ENCODE measurements at places on chromosomes 6 and 20. TPM values are rescaled to one million over a fixed set of nuclear protein-coding genes. Genes with fewer than 3 reads are reported as not detected.

- no peaks in the 10 kb centered on the region for H3K4me1 ChIP-seq
- H3K36me3 ChIP-seq = no peaks in the 10 kb centered on the region
- H3K27me3 ChIP-seq = no peaks in the 10 kb centered on the region
Measured at GRCh38 chr6:22605736-22606135, 36.4 kb downstream of the HDGFL1 start.

DNA sequence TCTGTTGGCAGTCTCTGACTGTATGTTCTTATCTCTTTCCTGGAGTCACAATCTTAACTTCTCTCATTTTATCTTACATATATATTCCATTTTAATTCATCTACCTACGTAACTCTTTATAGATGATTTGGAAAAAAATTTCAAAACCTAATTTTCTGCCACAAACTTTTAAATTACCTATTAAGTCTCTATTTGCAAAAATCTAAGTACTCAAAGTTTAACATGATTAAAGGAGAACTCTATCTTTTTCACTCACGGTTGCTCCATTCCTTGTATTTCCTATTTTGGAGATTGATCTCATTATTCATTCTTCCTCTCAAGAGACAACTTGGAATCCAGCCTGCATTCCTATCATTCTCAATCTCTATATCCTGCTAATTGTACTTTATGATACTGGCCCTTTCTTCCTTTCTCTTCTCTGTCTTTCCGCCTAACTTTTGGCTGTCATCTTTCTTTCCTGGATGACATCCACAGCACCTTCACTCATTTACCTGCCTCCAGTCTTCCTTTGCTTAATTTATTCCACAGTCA is 1071.1 kb upstream of the CITED2 start:
- H3K27ac ChIP-seq = no peak overlapping the region
- no peaks in the 10 kb centered on the region for H3K36me3 ChIP-seq
- H3K4me1 ChIP-seq = no peaks in the 10 kb centered on the region
- DNase-seq = peak; percentile 28
- no peak overlapping the region for H3K4me3 ChIP-seq

Gene MTFR2
- total RNA-seq = 6.0 TPM

DNA sequence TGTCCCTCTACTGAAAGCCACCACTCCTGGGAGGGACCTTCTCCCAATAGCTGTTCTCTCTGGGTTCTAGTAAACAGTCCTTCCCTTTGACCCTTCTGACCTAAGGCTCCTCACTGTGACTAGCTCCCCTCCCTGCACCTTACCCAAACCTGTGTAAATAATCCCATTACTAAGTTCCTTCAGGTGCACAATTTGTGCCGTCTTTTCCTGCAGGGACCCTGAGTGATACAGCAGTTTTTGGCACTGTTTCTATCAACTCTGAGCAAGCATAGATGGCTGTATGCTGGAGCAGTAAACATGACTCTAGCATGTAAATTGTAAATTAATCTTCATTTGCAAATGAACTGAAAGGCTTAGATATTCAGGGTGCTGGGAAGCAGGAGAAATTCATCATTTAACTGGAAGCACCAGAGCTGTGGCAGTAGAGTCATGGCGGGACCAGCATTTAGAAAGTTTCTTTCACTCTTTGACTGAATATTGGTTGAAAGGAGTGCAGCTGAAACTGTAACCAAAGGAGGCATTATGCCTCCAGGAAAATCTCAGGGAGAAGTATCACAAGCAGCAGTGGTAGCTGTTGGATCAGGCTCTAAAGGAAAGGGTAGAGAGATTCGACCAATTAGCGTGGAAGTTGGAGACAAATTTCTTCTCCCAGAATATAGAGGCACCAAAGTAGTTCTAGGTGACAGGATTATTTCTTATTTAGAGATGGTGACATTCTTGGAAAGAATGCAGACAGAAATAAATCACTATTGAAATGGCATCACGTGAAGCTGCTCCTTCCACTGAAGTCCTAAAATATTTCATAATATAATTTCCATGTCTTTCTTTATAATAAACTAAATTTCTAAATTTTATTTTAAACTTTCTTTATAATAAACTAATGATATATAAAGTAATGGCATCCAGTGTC is 117.8 kb downstream of the TCP11 start:
- H3K27me3 ChIP-seq = no peaks in the 10 kb centered on the region
- no peak overlapping the region for H3K4me3 ChIP-seq
- H3K27ac ChIP-seq = no peak overlapping the region

Gene FOXS1
- total RNA-seq = not detected

DNA sequence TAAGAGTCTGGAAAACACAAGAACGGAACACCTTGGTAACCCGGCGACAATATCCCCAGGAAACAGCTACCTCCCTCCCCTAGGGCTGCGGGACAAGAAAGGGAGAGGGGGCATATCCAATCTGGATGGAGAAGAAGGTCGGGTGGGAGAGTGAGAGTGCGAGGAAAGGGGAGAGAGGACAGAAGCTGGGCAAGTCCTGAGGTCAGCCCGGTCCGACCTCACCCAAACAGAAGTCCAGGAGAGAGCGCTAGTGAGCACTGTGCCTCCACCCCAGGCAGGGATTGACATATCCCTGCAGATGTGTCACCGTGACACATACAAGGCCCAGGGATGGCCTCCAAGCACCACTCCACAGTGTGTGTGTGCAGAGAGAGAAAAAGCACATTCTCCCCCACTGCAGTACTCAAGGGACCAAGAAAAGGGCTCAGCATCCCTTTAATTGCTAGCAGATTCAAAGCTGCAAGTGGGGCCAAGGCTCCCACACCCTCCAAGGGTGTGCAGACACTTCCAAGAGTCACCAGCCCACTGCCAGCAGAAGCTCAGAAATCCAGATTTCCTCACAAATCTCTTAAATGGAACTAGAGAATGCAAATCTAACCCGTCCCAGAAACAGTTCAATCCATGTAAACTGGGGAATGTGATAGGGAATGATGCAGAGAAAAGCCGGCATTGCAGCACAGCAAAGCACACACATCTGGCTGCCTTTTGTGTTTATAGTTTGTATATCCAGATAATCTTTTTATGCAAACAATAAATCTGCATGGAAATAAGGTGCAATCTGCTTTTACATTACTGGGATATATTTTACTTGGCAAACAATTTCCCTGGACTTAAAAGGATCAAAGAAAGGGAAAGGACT is 3.1 kb downstream of the PXDC1 start:
- H3K36me3 ChIP-seq = peaks cover 7% of the 10 kb centered on the region
- peaks cover 34% of the 10 kb centered on the region for H3K4me1 ChIP-seq
- peak overlapping the region; percentile 62 for H3K4me3 ChIP-seq
- H3K27me3 ChIP-seq = no peaks in the 10 kb centered on the region
- peak overlapping the region; percentile 92 for H3K27ac ChIP-seq

DNA sequence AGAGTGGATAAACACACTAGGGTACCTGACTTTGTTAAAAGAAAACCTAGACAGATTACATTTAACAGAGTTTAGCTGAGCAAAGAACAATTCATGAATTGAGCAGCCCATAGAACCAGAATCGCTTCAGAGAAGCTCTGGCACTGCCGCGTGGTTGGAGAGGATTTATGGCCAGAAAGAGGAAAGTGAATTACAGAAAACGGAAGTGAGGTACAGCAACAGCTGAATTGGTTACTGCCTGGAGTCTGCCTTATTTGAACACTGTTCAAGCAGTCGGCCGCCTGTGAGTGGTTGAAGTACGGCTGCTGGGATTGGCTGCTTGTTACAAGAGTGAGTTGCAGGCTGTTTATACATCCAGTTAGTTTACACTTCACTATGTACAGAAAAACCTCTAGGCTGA is 253.8 kb upstream of the CDYL start:
- no peak for DNase-seq
- H3K27ac ChIP-seq = no peak overlapping the region
- H3K36me3 ChIP-seq = no peaks in the 10 kb centered on the region

GRCh38 chr6:5511954-5512353 is 250.6 kb downstream of the FARS2 start:
- H3K4me1 ChIP-seq = no peaks in the 10 kb centered on the region
- no peak for DNase-seq
- no peak overlapping the region for H3K27ac ChIP-seq
- peaks cover 9% of the 10 kb centered on the region for H3K36me3 ChIP-seq
- H3K4me3 ChIP-seq = no peak overlapping the region

- H3K27ac ChIP-seq = no peak overlapping the region
- H3K27me3 ChIP-seq = no peaks in the 10 kb centered on the region
- peaks cover 6% of the 10 kb centered on the region for H3K36me3 ChIP-seq
- DNase-seq = no peak
- H3K4me3 ChIP-seq = no peak overlapping the region
- no peaks in the 10 kb centered on the region for H3K4me1 ChIP-seq
Measured at GRCh38 chr6:88670369-88670768, 293.0 kb downstream of the RNGTT start.

Gene CLIC5
- not detected for total RNA-seq

DNA sequence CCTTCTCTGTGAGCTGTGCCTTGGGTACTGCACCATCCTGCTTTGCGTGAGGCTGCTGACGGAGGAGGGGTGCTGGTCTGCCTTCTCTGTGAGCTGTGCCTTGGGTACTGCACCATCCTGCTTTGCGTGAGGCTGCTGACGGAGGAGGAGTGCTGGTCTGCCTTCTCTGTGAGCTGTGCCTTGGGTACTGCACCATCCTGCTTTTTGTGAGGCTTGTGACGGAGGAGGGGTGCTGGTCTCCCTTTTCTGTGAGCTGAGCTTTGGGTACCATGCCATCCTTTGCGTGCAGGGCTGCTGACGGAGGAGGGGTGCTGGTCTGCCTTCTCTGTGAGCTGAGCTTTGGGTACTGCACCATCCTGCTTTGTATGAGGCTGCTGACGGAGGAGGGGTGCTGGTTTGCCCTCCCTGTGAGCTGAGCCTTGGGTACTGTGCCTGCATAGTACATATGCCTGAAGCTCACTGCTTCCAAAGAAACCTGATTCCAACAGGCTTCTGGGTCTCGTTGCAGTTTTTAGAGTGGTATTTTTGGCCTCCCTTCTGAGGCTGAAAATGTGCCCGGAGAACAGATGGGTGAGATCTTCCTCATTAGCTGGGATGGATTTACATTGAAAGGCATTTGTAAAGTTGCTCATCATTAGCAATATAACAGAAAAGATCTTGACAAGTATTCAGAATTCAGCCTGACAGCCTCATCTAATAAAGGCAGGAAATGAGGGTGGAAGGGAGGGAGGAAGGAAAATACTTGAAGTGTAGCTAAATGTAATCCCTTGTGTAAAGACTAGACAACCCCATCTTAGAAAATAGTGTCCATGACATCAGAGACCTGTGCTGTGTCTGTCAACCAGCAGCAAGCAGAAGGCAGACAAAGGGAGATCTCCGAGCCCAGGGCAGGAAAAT is 46.8 kb upstream of the UNC93A start:
- no peaks in the 10 kb centered on the region for H3K4me1 ChIP-seq
- H3K27me3 ChIP-seq = peaks cover 37% of the 10 kb centered on the region
- H3K4me3 ChIP-seq = no peak overlapping the region
- no peak overlapping the region for H3K27ac ChIP-seq
- no peak for DNase-seq
- no peaks in the 10 kb centered on the region for H3K36me3 ChIP-seq

DNA sequence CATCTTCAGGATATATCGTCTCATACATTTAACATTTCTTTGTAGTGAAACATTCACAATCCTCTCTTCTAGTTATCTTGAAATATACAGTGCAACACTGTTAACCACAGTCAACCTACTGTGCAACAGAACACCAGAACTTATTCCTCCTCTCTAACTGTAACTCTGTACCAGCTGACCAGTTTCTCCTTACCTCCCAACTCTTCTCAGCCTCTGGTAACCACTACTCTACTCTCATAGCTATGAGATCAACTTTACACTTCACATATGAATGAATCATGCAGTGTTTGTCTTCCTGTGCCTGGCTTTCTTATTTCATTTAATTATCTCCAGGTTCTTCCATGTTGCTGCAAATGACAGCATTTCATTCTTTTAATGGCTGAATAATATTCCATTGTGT is 337.6 kb downstream of the BTBD9 start:
- no peak for DNase-seq
- H3K27ac ChIP-seq = no peak overlapping the region
- no peak overlapping the region for H3K4me3 ChIP-seq
- H3K27me3 ChIP-seq = no peaks in the 10 kb centered on the region

GRCh38 chr20:30506100-30506499 is 751.4 kb upstream of the DEFB115 start:
- no peak for DNase-seq
- H3K36me3 ChIP-seq = no peaks in the 10 kb centered on the region
- H3K27ac ChIP-seq = no peak overlapping the region
- H3K4me3 ChIP-seq = no peak overlapping the region
- H3K27me3 ChIP-seq = no peaks in the 10 kb centered on the region
- H3K4me1 ChIP-seq = no peaks in the 10 kb centered on the region

- H3K27me3 ChIP-seq = no peaks in the 10 kb centered on the region
- DNase-seq = no peak
- H3K4me1 ChIP-seq = peaks cover 25% of the 10 kb centered on the region
- no peak overlapping the region for H3K27ac ChIP-seq
Measured at GRCh38 chr20:33583143-33583542, 79.0 kb upstream of the C20orf144 start.
